SW 1271 (cell line): ENCODE measurements at places on chromosomes 16 and 17.

DNA sequence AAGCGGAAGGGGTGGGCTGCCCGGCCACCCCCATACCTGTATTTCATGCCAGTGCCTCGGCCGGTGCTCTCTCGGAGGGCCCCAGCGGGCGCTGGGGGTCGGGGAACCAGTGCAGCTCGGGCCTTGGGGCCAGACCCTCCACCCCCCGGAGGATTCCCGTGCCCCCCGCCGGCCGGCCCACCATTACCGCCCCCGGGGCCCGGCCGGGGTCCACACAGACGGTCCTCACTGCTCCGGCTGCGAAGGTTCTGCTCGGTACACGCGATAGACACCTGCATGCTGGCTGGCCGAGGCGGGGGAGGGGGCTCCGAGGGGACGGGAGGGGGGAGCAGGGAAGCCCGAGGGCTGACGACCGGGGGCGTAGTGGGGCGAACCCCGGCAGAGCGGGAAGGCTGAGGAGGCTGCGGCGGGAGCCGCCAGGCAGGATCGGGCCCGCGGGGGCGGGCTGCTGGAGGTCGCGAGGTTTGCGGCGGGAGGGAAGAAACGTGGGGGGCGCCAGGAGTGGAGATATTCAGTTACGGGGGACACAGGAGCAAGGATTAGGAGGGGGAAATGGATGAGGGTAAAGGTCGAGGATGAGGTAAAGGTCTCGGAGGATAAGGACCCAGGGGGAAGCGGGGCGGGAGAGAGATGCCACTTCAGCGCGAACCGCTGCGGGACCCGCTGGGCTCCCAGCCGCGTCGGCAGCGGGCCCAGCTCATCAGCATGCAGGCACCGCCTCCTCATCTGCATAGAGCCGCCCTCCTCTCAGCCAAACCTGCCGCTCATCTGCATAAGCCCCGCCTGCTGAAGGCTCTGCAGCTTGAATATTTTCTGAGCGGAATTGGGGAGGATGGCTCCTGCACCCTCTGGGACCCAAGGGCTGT, at the start of gene KCNAB3:
KCNAB3 (minus strand) TSS at position 699 of the 866 bp plus-strand sequence; CDS start at position 278, 421 bp downstream.
- DNase-seq = no peak

- DNase-seq = no peak
Measured at GRCh38 chr16:64657316-64658011, 464.4 kb downstream of the CDH11 start.

DNA sequence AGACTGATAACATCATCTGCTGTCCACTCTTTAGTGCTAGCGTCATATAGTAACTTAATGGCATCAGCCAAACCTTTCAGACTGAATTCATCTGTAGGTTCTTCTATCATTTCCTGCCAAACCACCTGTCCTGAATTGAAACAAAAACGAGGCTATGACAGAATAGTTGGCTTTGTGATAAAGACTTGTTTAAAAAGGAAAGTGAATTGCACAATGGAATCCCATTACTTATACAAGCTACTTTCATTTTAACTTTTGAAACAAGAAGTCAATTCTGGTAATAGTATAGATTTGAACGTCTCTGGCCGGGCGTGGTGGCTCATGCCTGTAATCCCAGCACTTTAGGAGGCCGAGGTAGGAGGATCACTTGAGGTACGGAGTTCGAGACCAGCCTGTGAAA, 18.2 kb downstream of the LASP1NB start:
- DNase-seq = no peak

- no peak for DNase-seq
Measured at GRCh38 chr17:63464691-63465236, 12.1 kb upstream of the ACE start.

GRCh38 chr17:74190154-74190553, 13.3 kb upstream of the RPL38 start:
- no peak for DNase-seq

DNA sequence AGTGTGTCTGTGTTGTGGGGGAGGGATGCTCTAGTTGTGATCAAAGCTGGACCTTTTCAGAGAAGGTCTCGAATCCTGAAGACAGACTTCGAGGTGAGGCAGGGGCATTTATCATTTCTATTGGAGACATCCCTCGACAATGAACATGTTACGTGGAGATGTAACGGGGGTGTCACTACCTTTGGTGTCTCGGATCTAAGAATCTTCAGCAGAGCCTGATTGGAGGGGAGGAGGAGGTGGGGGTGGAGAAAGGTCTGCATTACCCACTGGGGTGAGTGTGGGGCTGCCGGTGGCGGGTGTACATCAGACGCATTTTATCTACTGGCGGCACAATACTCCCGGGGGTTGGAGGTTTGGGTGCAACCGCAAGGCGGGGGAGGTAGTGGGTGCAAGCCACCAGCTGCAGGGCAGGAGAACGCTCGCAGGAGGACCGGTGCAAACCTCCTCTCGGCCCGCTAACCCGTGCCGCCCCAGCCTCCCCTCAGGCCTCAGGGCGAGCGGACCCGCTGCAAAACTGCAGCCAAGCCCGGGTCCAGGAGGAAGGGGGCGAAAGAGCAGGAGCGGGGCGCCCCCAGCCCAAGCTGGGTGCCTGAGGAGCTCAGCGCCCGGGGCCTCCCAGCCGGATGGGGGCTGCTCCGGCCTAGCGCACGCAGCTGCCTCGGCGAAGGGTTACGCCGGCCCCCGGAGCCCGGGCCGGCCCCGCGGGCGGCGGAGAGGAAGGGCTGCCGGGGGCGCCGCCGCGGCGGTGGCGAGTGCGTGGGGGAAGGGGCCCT, 735 bp downstream of the ZNF652 start:
- no peak for DNase-seq

GRCh38 chr16:78759596-78759995, 660.1 kb downstream of the WWOX start:
- DNase-seq = no peak

- no peak for DNase-seq
Measured at GRCh38 chr16:27171584-27171983, 31.7 kb upstream of the KDM8 start.

GRCh38 chr16:11147754-11148444, 108.1 kb downstream of the SOCS1 start:
- no peak for DNase-seq
